Activated CD4-positive, alpha-beta memory T cell treated with anti-CD3 and anti-CD28 coated beads for 36 hours (primary cell): ENCODE measurements at places on chromosomes 16 and 17. TPM values are rescaled to one million over a fixed set of nuclear protein-coding genes. Genes with fewer than 3 reads are reported as not detected.
A peak's percentile ranks its signal among the peaks of the same experiment; 100 is the strongest.

DNA sequence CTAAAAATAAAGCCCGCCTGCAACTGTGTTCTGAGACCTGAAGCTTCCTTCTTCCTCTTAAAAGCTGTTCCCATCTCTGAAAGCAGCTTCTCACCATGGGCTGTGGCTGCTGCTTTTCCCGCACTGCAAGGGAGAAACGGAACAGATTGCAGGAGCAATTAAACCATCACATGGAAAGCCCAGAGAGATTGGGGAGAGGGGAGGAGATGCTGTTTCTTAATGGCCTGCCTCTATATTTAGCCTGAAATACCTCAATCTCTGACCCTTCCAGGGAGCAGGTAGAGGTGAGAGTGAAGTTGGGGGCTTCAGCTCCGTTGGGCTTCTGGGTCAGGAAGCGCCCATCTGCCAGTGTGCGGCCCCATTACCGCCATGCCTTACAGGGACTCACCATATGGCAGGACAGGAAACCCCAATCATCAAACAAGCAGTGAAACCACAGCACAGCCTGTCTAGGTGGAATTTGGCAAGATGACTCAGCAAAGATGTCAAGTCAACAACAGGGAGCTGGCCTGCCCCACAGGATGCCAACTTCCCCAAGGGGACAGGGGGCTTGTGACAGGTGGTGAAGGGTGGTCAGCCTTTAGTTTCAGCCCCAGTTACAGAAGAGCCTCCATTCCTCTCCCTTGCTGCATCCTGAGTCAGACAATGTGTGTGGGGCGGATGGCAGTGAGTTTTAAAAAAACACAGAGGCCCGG, 286.6 kb upstream of the CCL2 start:
- peak; percentile 50 for DNase-seq
- no peaks in the 10 kb centered on the region for H3K36me3 ChIP-seq
- H3K27me3 ChIP-seq = no peaks in the 10 kb centered on the region
- H3K27ac ChIP-seq = no peak overlapping the region
- no peak overlapping the region for H3K4me3 ChIP-seq

- no peak for DNase-seq
- H3K27ac ChIP-seq = no peak overlapping the region
- H3K36me3 ChIP-seq = no peaks in the 10 kb centered on the region
- H3K27me3 ChIP-seq = peaks cover 3% of the 10 kb centered on the region
These were observed 9.1 kb upstream of the MPO start for GRCh38 chr17:58289869-58290268.

MT1G gene
- 5.8 TPM for total RNA-seq

MYH4 gene
- total RNA-seq = not detected

GRCh38 chr16:10314811-10315210, 71.0 kb upstream of the ATF7IP2 start:
- DNase-seq = no peak
- H3K36me3 ChIP-seq = no peaks in the 10 kb centered on the region
- no peak overlapping the region for H3K27ac ChIP-seq
- no peak overlapping the region for H3K4me3 ChIP-seq

NEUROD2 gene
- not detected for total RNA-seq

SLC6A4 gene
- total RNA-seq = not detected

RSL1D1 gene
- total RNA-seq = 287 TPM
